GF-D8 (cell line): ENCODE measurements at places on chromosomes 13 and 19.
A peak's percentile ranks its signal among the peaks of the same experiment; 100 is the strongest.

DNA sequence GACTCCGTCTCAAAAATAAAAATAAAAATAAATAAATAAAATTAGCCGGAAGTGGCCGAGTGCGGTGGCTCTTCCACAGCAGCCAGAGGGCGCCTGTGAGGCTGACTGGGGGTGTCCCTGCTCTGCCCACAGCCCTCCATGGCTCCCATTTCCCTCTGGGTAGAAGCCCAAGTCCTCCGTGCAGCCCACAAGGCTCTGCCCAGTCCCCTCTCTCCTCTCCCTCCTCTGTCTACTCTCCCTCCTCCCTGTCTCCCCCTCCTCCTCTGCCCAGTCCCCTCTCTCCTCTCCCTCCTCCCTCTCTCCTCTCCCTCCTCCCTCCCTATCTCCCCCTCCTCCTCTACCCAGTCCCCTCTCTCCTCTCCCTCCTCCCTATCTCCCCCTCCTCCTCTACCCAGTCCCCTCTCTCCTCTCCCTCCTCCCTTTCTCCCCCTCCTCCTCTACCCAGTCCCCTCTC is 20.4 kb downstream of the MISP start:
- DNase-seq, result peak; percentile 24

DNA sequence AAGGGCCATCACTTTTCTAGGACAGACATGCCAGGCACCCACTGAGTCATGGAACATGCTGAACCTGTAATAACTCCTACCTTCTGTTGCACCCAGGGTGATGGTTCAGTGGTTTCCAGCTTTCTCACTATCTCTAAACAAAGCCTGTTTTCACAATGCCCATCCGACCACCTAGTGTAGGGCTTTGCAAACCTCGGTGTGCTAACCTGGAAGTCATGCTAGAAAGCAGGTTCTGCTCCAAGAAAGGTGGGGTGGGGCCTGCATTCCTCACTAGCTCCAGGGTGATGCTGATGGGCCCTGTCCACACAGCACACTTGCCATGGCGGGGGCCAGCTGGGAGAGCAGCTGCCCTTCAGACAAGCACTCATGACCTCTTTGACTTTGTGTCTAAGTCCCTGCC is 43.4 kb downstream of the COL4A2 start:
- DNase-seq, result no peak

DNA sequence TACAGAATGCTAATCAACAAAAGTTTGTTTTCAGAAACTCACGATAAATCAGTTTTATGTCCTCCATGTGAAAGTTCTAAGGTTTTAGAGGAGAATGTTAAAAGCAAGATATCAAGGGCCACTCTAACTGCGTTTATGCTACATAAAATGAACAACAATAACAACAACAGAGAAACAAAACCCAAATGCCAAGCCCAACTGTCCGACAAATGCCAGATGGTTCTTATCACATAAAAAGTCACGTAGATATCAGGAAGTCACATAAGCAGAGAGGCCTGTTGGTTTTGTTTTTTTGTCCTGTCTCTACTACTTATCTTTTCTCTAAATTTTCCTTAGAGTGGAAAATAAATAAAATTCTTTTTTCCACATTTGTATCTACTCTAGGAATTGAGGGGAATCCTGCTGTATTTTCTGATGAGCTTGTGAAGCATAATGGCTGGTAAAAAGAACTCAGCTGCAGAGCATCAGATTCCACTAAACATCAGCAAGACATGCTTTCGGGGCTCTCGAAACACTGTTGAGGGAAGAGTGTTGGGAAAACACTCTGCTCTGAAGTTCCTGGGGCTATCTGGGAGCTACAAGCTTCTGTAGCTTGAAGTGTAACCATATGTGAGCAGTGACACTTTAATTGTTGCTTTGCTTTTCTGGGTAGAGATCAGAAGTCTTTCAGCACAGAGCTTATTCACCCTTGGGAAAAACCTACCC is 110.1 kb downstream of the SLAIN1 start:
- no peak for DNase-seq

DNA sequence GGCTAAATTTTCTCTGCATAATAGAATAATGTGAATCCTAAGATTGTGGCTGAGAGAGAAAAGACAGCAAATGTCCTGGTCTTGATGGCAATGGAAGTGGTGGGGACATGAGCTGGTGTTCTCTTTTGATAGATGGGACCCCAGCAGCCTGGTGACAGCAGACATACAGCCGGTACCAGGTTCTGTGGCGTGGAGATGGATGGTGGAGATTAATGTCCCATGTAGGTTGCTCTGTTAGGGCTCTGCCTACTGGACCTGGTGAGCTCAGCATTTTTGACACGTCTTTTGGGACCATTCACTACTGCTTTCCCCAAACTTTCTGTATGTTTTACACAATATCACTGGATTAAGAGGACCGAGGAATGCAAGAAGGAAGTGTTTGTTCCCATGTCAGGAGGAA is 8.2 kb upstream of the SIGLEC14 start:
- DNase-seq, result no peak

DNA sequence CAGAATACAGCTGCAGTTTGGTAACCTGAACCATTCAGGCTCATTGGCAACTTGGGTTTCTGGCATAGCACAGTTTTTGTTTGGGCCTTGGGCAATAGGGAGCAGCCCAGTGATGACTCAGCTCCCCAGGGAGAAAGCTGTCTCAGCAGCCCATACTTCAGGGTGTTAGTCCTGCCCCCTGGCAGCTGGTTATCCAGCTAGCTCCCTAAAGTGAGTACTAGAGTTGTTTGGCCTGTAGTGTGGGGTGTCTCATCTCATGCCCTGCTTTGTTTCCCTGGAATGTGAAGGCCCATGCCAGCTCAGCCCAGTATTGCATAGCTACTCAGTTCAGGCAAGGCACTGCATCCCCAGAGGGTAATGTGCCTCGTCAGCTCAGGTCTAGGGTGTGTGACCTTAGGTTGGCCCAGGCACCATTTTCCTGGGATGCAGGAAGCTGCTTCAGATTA is 18.2 kb upstream of the ZNF543 start:
- no peak for DNase-seq

- DNase-seq, result no peak
Measured at GRCh38 chr19:31349160-31349881, at the start of gene TSHZ3. Gene TSHZ3 (minus strand): TSS chr19:31349436. CDS start chr19:31349219, 217 bp downstream.

GRCh38 chr13:41117869-41118268 is 14.7 kb downstream of the KBTBD6 start:
- no peak for DNase-seq

DNA sequence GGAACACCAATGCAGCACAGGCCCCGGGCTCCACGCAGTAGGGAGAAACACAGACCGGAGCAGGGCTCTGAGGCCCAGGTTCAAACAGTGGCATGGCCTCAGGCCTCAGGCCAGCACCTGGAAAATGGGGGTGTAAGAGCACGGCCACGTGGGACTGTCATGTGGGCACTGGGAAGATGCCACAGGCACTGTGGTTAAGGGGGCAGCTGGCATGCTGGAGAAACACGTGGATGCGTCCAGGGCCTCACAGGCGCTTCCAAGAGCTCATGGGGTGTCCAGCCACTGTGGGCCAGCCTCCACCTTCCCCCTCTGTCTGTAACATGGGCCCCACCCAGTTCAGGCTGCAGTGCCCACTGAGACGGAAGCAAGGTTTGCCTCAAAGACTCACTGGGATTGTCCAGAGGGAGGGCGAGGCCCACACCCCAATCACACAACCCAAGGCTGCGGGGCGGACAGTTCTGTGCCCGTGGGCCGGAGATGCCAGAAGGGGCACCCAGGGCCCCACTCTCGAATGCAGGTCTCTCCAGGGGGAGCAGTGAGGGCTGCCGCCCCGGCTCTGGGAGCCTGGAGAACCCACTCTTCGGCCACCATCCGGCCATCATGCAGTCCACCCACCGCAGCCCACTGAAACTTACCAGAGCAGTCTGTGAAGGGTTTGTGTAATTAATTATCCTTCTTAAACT is 6.3 kb upstream of the MBD3 start:
- DNase-seq, result no peak

GRCh38 chr13:36054041-36054440 is 77.1 kb downstream of the DCLK1 start:
- DNase-seq, result no peak
